ENCODE measurements at places on chromosomes 12 and 14. TPM values are rescaled to one million over a fixed set of nuclear protein-coding genes. Genes with fewer than 3 reads are reported as not detected.

KLRF1 gene
- 0.36 TPM for polyA plus RNA-seq

GRCh38 chr12:98578821-98579220, 14.7 kb upstream of the SLC25A3 start:
- DNase-seq: no peak

IRF9 gene
- polyA plus RNA-seq: 66.1 TPM

GRCh38 chr14:72380456-72380855, 448.2 kb downstream of the RGS6 start:
- DNase-seq: no peak

DNA sequence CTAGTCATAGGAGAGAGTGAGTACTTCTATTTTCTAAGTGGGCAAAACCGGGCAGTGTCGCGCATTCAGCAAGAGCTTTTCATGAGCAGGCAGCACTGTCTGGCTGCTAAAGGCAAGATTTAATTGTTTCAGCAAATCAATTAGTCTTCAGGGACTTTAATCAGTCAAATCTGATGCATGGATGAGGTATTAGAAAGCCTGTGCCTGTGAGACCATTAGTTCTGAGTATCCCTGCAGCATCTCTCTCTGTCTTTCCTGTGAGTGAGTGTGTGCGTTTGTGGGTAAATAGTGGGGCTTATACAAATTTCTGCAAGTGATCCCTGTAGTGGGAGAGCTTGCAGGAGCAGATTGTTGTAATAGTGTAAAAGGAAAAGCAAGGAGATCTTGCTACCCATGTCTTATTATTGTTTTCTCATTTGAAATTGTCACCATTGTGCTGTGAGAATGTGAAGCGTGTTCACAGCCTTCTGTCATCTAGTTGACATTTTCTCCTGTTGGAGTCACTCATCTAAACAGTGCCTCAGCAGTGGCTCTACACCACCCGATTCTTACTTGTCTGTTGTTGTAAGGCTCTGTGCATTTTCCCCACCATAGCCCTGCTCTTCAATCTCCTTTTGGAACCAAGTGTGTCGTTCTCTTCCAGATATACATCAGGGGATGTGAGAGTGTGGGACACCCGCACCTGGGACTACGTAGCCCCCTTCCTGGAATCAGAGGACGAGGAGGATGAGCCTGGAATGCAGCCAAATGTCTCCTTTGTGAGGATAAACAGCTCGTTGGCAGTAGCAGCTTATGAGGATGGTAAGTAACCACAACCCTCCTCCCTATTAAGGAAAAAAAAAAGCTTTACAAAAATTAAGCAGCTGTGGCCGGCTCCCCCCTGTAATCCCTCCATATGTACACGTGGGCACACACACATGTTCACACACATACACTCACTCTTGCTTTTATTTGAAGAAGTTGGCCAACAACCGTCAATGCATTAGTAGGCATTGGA, 53.6 kb downstream of the FBXW8 start:
- DNase-seq: no peak

CYP27B1 gene
- polyA plus RNA-seq: 0.96 TPM

- no peak for DNase-seq
These were observed 33.7 kb upstream of the TTC7B start for GRCh38 chr14:90849787-90850444.

DNA sequence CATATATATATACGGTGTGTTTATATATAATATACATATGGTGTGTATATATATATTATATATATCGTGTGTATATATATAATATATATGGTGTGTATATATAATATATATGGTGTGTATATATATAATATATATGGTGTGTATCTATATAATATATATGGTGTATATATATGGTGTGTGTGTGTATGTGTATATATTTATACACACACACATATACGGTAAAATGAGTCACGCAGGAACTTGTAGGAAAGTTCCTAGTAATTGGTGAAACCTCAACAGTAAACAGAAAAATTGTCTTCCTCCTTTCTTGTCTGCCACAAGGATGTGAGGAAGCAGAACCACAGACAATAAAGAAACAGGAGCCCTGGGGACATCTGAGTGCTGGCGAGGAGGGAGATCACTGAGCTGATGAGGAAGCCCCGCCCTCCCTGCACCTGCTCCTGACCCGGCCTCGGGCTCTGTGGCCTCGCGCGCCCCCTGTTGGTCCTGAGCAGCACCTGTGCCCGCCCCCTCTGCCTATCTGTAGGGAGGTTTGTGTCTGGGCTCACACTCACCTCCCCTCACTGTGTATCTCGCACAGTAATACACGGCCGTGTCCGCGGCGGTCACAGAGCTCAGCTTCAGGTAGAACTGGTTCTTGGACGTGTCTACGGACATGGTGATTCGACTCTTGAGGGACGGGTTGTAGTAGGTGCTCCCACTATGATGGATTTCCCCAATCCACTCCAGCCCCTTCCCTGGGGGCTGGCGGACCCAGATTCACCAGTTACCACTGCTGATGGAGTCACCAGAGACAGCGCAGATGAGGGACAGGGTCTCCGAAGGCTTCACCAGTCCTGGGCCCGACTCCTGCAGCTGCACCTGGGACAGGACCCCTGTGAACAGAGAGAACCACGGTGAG, 1079.4 kb downstream of the TMEM121 start:
- DNase-seq: no peak

DNA sequence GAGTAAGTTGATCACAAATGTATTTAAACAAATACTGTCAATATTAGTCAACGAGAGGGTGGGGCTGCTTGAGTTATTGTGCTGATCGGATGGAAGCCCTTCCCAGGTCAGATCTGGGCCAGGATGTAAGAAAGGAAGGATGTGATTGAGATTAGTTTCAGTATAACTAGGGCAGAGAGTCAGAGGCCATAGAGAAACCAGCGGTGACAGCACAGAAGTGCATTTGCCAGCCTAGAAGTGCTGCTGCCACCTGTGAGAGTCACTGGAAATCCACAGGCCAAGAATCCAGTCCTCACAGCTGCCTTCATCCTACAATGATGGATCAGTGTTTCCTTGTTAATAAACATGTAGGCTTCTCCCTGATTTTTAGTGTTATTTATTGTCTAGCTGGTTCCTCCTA, 9.8 kb upstream of the FERMT2 start:
- DNase-seq: no peak

DNA sequence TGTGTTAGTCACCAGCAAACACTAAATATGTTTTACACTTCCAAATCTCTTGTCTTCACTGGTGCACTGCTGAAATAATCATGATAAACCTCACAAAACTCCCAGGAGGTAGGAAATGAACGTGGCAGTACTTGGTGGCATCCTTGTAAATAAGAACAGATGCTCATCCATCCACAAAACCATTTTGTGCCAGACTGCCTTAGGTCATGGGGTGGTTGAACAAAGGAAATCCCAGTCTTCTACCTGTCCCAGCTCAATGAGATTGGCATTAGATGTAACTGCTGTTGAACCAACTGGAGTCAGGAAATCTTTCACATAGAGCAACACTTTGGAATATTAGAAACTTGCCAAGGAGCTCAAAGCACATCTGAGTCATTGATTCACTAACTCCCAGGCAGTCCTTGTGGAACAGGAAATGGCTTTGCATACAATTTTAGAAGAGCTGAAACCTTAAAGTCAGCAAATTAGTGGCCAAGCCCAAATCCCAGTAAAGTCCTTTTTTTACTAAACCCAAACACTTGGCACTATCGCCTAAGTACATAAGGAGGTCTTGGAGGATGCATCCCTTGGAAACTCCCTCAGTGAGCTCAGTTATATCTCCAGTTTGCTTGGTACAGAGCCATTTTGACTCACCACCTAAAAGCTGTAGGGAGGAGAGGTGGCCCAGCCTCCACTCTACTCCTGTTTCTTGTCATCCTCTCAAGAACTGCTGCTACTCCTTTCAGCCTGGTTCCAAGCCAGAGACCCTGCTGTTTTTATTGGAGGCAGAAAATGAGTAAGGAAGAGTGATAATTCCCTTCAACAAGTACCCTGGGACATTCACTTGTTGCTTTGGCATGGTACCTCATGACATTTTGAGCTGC, 208.0 kb downstream of the NOVA1 start:
- DNase-seq: no peak

SRP54 gene
- polyA plus RNA-seq: 80.9 TPM

DEPDC4 gene
- polyA plus RNA-seq: 5.4 TPM

- DNase-seq: no peak
These were observed 103.5 kb downstream of the GLT1D1 start for GRCh38 chr12:128956755-128957154.

DNA sequence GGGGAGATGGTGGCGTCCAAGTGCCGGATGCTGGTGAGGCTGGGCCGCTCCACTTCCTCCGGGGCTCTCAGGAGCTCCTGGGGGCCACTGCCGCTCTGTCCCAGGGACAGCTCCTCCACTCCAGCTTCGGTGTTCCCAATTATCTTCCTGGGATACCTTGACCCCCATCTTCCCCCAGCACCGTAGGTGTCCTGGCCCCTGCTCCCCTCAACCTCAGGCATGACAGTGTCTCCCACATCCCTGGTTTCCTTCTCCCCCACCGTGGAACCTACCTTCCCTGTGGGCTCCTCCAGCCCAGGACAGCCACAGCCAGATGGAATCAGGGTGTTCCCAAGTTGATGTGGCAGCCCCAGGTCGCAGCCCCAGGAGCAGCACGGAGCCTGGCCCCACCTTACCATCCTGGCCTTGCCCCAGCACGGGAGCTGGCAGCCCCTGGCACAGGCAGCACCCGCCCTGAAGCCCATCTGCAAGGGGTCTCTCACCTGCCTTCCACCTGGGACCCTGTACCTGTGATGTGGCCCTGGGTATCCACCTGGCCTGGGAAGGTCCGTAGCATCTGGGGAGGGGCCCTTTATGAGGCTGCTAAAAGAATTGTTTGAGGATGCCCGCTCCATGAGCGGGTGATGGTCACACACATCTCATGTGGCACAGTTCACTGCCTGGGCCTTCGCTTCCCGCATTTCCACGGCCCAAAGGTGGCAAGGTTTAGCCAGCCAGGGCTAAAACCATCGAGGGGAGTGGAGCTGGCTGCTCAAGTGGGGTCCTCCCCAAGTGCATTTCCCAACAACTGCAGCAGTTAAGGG, 4.1 kb downstream of the TMEM121 start:
- no peak for DNase-seq

GRCh38 chr12:114704096-114704495, 20.1 kb upstream of the TBX3 start:
- no peak for DNase-seq

- DNase-seq: no peak
These were observed 60.6 kb upstream of the ANO4 start for GRCh38 chr12:100733817-100734593.

- no peak for DNase-seq
These were observed 262.3 kb downstream of the NUAK1 start for GRCh38 chr12:105876396-105876927.

PTPRQ gene
- 21.3 TPM for polyA plus RNA-seq
